GM23338 (cell line): ENCODE measurements at places on chromosomes 12 and 14. TPM values are rescaled to one million over a fixed set of nuclear protein-coding genes. Genes with fewer than 3 reads are reported as not detected.
A peak's percentile ranks its signal among the peaks of the same experiment; 100 is the strongest.

- H3K4me3 ChIP-seq = no peak overlapping the region
- H3K27me3 ChIP-seq = no peaks in the 10 kb centered on the region
- H3K4me1 ChIP-seq = no peaks in the 10 kb centered on the region
- H3K36me3 ChIP-seq = no peaks in the 10 kb centered on the region
- no peak overlapping the region for H3K27ac ChIP-seq
These were observed 84.6 kb upstream of the CCDC196 start for GRCh38 chr14:66401449-66402095.

ARPC3 gene
- total RNA-seq = 378 and 411 TPM in 2 replicates

GRCh38 chr12:98901189-98901588 lies 256.1 kb downstream of the APAF1 start:
- no peaks in the 10 kb centered on the region for H3K36me3 ChIP-seq
- no peak for DNase-seq
- no peak overlapping the region for H3K27ac ChIP-seq
- H3K27me3 ChIP-seq = peaks cover 10% of the 10 kb centered on the region

- DNase-seq = peak; percentile 47
- no peak overlapping the region for H3K27ac ChIP-seq
- no peak overlapping the region for H3K4me3 ChIP-seq
- H3K4me1 ChIP-seq = 0 out of 2 replicates have a peak, but pooled peaks cover 7% of the 10 kb centered on the region
- H3K27me3 ChIP-seq = no peaks in the 10 kb centered on the region
- H3K36me3 ChIP-seq = no peaks in the 10 kb centered on the region
These were observed 46.5 kb downstream of the ST8SIA1 start for GRCh38 chr12:22287776-22288621.

- peak overlapping the region; percentile 58 for H3K4me3 ChIP-seq
- H3K36me3 ChIP-seq = no peaks in the 10 kb centered on the region
- H3K4me1 ChIP-seq = peaks cover 13% of the 10 kb centered on the region
- H3K27me3 ChIP-seq = peaks cover 9% of the 10 kb centered on the region
- DNase-seq = peak; percentile 44
These were observed 531 bp upstream of the EML1 start for GRCh38 chr14:99792551-99793212.

ESRRB gene
- 0.52 and 1.0 TPM in 2 replicates for total RNA-seq

GRCh38 chr14:73267474-73267873 lies 30.2 kb downstream of the PAPLN start:
- H3K36me3 ChIP-seq = no peaks in the 10 kb centered on the region; the same call in 1 of the 2 replicates
- H3K4me3 ChIP-seq = no peak overlapping the region
- no peaks in the 10 kb centered on the region for H3K27me3 ChIP-seq
- H3K4me1 ChIP-seq = peaks cover 4% of the 10 kb centered on the region
- H3K27ac ChIP-seq = no peak overlapping the region

GRCh38 chr14:77962731-77963520 lies 163.0 kb downstream of the ADCK1 start:
- peaks cover 18% of the 10 kb centered on the region; the same call in 1 of the 2 replicates for H3K27me3 ChIP-seq
- H3K27ac ChIP-seq = no peak overlapping the region
- no peak overlapping the region for H3K4me3 ChIP-seq
- H3K36me3 ChIP-seq = no peaks in the 10 kb centered on the region

TPPP2 gene
- not detected in 2 replicates for total RNA-seq

DNA sequence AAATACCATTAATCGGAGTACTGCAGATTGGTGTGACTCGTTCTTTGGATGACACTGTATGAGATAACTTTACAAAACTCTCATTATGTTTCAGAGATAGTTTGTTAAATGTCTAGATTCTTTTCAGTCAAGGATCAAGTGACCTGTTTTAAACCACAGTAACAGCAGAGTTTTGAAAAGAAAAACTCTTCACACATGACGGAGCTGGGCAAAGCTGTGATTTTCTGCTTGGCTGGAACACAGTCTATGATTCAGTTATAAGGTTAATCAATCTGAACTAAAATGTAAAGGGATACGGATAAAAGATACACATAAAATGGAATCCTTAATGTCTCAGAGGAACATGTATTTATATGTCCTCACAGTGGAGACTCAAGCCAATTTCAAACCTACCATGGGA lies 573.2 kb downstream of the PRKD1 start:
- no peak for DNase-seq
- no peaks in the 10 kb centered on the region for H3K4me1 ChIP-seq
- no peaks in the 10 kb centered on the region for H3K36me3 ChIP-seq
- no peaks in the 10 kb centered on the region for H3K27me3 ChIP-seq
- no peak overlapping the region for H3K27ac ChIP-seq
- H3K4me3 ChIP-seq = no peak overlapping the region

- DNase-seq = peak; percentile 89
- peaks cover 79% of the 10 kb centered on the region for H3K27me3 ChIP-seq
- peak overlapping the region; percentile 83 for H3K4me3 ChIP-seq
- H3K4me1 ChIP-seq = peaks cover 30% of the 10 kb centered on the region
- H3K27ac ChIP-seq = no peak overlapping the region
These were observed 1.8 kb downstream of the MARCHF9 start for GRCh38 chr12:57756406-57757341.

C12orf60 gene
- 1.7 and 1.9 TPM in 2 replicates for total RNA-seq

FIGNL2 gene
- total RNA-seq = 4.1 and 5.2 TPM in 2 replicates

DNA sequence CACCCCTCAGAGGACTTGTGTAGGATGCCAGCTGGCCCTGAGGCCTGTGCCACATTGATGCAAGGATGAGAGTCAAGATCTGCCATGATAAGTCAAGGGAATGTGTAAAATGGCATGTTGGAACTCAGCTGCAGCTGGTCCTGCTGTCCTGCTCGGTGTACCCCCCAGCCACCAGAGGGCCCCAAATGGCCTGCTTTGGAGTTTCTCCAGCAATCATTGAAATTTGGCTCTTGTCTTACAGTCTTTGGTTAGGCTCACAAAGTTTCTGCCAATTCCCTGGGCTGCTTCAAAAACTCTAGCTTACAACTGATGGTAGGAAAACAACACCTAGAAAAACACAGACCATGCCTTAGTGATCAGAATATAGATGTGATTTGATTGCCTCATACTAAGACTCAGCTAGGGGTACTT lies 76.8 kb downstream of the HSD17B6 start:
- peak; percentile 87 for DNase-seq
- H3K27me3 ChIP-seq = no peaks in the 10 kb centered on the region
- no peaks in the 10 kb centered on the region for H3K36me3 ChIP-seq
- no peaks in the 10 kb centered on the region for H3K4me1 ChIP-seq
- H3K4me3 ChIP-seq = no peak overlapping the region

MYF6 gene
- total RNA-seq = not detected in 2 replicates

- peak; percentile 20 for DNase-seq
- no peaks in the 10 kb centered on the region for H3K36me3 ChIP-seq
- H3K4me3 ChIP-seq = no peak overlapping the region
- H3K27me3 ChIP-seq = no peaks in the 10 kb centered on the region
These were observed 7.3 kb downstream of the C1RL start for GRCh38 chr12:7101694-7102131.

- H3K36me3 ChIP-seq = no peaks in the 10 kb centered on the region
- H3K4me1 ChIP-seq = peaks cover 18% of the 10 kb centered on the region
- H3K27ac ChIP-seq = no peak overlapping the region
- H3K4me3 ChIP-seq = no peak overlapping the region
These were observed 47.3 kb upstream of the GTF2A1 start for GRCh38 chr14:81268016-81268416.

KIF21A gene
- total RNA-seq = 28.8 and 29.6 TPM in 2 replicates

SLC25A21 gene
- 5.5 and 12.1 TPM in 2 replicates for total RNA-seq

SLC39A5 gene
- total RNA-seq = 0.59 and 4.5 TPM in 2 replicates

DNA sequence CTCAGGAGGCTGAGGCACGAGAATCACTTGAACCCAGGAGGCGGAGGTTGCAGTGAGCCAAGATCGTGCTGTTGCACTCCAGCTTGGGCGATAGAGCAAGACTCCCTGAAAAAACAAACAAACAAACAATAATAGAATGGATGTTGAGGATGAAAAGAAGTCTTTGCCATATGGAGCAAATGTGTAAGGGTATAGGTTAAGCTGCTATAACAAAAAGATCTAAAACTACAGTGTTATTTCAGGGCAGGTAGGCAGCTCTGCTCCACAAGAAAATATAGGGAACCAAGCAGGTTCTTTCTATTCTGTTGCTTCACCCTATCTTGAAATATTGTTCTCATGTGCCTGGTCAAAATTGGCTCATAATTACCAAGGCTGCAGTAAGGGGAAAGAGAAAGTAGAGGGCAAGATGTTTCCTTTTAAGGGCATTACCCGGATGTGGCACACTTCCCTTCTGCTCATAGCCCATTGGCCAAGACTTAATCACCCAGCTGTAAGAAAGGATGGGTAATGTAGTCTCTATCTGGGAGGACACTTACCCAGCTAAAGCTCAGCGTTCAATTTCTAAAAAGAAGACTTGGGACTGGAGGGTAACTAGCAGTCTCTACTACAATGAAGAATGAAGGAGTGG lies 23.5 kb downstream of the SDSL start:
- H3K36me3 ChIP-seq = no peaks in the 10 kb centered on the region
- H3K4me3 ChIP-seq = no peak overlapping the region
- no peaks in the 10 kb centered on the region for H3K27me3 ChIP-seq
- DNase-seq = no peak

GRCh38 chr14:106067935-106068334 lies 541.6 kb downstream of the TMEM121 start:
- no peaks in the 10 kb centered on the region for H3K4me1 ChIP-seq
- no peak overlapping the region for H3K27ac ChIP-seq
- H3K4me3 ChIP-seq = no peak overlapping the region
- no peaks in the 10 kb centered on the region; the same call in 1 of the 2 replicates for H3K36me3 ChIP-seq

GRCh38 chr14:66383257-66383656 lies 102.9 kb upstream of the CCDC196 start:
- no peak for DNase-seq
- no peaks in the 10 kb centered on the region for H3K36me3 ChIP-seq
- no peak overlapping the region for H3K4me3 ChIP-seq
- no peak overlapping the region; the same call in 1 of the 2 replicates for H3K27ac ChIP-seq
- H3K27me3 ChIP-seq = no peaks in the 10 kb centered on the region
